ENCODE measurements at places on chromosomes 16 and 17.

GRCh38 chr16:60907645-60908044 lies 1128.6 kb downstream of the CDH8 start:
- DNase-seq = no peak

DNA sequence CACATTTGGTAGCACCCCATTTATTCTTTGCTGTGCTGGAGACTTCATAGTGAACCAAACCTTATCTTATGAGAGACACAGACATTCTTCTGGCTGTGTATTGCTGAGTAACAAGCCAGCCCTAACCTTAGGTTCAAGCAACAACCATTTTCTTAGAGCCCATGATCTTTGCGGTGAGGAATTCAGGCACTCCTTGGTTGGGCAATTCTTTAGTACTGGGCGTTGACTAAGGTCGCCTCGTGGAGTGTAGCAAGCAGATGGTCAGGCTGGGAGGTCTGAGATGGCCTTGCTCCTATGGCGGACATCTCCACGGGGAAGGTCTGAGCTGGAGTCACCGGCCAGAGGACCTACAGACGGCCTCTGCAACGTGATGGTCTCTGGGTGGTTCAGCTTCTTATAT lies 43.1 kb downstream of the ARSG start:
- DNase-seq = no peak

- DNase-seq = no peak
Measured at GRCh38 chr17:66337866-66338485, 35.6 kb downstream of the PRKCA start.

- no peak for DNase-seq
Measured at GRCh38 chr17:49748791-49749190, 15.1 kb downstream of the FAM117A start.

GRCh38 chr16:23156946-23157460 lies 7.8 kb upstream of the USP31 start:
- DNase-seq = no peak

DNA sequence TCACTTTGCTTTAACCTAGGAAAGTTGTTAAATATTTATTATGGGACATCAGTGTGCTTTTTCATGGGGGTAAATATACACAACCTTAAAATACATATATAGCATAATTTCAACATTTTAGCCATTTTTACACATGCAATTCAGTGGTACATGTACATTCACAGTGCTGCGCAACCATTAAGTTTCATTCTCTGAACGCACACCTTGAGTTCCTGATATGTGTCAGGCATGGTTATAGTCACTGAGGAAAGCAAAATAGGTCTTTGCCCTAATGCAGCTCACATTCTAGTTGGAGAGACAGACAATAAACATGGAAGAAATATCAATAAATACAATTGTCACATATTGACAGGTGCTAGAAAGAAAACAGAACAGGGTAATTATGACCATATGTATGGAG lies 12.8 kb upstream of the CNEP1R1 start:
- DNase-seq = no peak

DNA sequence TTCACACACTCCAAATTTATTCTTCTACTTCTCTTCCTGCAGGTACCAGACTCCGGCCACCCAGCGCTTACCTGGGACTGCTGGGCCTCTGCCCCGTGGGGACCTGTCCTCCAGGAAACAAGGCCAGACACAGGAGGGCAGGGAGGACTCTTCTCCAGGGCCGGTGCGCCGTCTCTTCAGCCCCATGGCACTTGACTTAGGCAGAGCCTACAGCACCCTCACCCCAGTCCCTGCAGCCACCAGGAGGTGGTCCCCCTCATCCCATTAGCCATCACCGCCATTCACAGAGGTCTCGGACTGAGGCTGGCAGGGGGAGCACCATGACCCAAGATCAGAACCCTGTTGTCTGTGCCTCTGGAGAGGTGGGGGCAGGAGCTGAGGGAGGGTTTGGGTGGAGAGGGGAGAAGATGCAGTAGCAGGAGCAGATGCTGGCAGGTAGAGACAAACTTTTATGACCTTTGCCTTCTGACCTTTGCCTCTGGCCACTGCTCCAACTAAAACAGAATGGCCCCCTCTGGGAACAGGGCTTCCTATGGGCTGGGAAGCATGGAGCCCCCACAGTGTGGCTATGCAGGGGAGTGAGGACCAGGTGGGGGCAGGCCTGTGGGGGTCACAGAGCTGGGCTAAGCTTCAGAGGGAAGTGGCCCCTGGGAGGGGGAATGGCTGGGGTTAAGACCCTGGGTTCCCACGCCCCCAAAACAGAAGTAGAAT lies 1.7 kb upstream of the GCGR start:
- no peak for DNase-seq

- DNase-seq = no peak
Measured at GRCh38 chr16:15533386-15533785, 99.0 kb downstream of the BMERB1 start.

- DNase-seq = no peak
Measured at GRCh38 chr17:55705847-55706246, 16.8 kb downstream of the TMEM100 start.

DNA sequence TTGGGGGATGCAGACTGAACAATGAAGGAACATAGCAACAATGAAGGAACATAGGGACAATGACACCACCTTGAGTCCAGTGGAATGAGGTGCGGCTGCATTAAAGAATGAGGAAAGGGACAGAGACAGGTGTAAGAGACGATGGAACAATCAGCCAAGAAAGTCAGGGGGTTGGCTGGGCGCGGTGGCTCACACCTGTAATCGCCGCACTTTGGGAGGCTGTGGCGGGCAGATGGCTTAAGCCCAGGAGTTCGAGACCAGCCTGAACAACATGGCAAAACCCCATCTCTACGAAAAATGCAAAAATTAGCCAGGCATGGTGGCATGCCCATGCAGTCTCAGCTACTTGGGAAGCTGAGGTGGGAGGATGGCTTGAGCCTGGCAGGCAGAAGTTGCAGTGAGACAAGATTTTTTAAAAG lies 13.6 kb upstream of the CBFB start:
- DNase-seq = no peak

DNA sequence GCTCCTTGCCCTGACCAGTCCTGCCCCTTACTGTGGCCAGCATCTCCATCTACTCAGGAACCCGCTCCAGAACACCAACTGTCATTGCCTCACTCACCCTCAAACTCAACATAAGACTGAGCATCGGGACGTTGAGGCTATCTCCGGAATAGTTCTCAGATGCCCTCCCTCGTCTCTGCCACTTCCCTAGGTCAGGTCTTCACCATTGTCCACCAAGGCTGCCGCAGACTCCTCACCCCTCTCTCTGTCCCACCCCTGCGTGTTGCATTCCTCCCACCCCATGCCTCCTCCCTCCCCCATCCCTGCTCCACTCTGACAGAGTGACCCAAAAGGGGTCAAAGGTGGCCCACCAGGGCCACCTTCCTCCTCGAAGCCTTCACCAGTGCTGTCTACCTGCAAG lies 37.2 kb downstream of the C17orf67 start:
- DNase-seq = no peak

GRCh38 chr17:4208238-4208637 lies 55.5 kb downstream of the ANKFY1 start:
- no peak for DNase-seq

GRCh38 chr17:57040571-57040970 lies 44.5 kb upstream of the AKAP1 start:
- DNase-seq = no peak

GRCh38 chr16:74667255-74667700 lies 601 bp upstream of the RFWD3 start:
- DNase-seq = peak; percentile 1

GRCh38 chr16:20829536-20829935 lies 23.2 kb downstream of the REXO5 start:
- DNase-seq = no peak

GRCh38 chr17:37148156-37148555 lies 199.4 kb downstream of the AATF start:
- no peak for DNase-seq

DNA sequence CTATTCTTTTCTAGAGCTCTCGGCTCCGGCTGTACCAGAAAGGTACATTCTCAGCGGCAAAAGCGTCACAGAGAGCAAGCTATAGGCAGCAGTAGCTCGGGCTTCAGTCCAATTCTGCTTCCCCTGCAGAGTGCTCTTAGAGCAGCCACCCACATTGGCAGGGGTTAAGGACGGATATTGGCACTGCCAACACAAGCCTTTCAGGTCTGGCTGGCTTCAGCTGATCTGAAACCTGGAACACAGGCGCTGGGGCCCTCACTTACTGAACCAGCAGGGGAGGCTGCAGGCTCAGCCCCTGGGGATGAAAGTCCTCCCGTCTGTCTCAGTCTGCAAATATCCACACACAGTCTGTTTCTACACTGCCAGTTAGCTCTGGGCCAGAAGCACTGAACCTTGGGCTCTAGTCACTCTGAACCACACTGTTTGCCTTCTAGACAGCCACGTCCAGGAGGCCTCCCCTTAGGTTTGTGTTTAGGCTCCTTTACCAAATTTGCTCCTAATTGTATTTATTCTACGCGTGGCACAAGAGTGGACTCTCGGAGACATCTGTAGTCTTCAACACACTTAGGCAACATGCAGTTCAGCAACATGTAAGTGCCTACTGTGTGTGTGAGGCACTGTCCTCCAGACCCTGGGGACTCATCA lies 40.1 kb downstream of the HIC1 start:
- no peak for DNase-seq

- no peak for DNase-seq
Measured at GRCh38 chr17:57550668-57551315, 194.3 kb downstream of the CCDC182 start.

DNA sequence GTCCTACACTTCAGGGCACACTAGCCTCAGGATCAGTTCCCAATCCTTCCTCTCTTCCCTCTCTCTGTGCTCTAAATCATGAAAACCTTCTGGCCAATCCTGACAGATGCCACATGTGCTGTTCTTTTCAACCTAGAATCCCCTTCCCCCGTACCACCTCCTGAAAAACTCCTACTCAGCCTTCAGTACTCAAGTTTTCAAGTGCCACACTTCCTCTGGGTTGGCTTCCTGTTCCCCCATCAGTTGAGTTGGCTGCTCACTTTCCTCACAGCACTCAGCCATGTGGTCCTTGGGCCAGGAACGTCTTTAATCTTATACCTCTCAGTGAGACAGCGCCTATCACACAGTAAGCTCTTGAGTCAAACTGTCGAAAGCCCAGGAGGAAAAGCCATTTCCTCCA lies 3.3 kb downstream of the ASPHD1 start:
- DNase-seq = no peak

- DNase-seq = no peak
Measured at GRCh38 chr16:78473031-78473699, 373.7 kb downstream of the WWOX start.

DNA sequence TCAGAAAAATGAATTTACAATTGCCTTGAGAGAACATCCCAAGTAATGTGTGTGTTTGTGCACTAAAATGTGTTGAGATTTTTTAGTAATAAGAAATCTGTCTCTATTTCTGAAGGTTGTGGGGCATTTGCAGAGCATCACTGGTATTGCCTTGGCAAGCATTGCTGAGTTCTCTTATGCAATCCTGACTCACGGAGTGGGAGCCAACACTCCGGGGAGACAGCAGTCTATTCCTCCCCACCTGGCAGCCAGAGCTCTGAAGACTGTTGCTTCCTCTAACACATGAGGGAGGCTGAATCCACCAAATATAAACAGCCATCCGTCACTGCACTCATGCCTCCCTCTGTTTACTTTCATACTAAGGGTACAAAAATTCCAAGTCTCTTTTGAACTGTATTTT lies 10.6 kb downstream of the CNTD1 start:
- DNase-seq = no peak

GRCh38 chr17:13626703-13627102 lies 25.0 kb upstream of the HS3ST3A1 start:
- DNase-seq = no peak

DNA sequence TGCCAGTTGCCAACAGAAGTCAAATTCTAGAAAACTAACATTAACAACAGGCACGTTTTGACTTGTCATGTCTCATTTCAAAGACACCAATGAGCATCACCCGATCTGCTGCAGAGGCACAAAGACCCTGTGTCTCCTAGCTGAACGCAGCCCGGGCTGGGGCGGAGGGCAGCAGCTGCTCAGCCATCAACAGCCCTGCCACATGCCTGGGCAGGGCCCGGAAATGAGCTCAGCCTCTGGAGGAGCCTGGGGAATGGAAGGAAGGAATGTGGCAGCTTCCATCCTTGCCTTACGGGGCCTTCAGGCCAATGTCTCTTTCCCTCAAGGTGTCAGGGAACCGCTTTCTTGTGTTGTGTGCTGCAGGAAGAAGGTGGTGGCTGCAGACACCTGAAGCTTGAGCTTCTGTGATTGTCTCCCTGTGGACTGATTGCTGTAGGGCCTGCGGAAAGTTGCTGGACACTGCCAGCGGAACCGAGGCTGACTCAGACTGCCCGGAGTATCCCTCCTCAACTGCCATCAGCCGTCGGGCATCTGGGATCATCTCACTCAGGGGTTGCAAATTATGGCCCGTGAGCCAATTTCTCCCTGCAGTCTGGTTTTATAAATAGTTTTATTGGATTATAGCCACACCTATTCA lies 7.3 kb downstream of the CDH13 start:
- no peak for DNase-seq

GRCh38 chr17:69947027-69947759 lies 127.8 kb upstream of the KCNJ16 start:
- no peak for DNase-seq

DNA sequence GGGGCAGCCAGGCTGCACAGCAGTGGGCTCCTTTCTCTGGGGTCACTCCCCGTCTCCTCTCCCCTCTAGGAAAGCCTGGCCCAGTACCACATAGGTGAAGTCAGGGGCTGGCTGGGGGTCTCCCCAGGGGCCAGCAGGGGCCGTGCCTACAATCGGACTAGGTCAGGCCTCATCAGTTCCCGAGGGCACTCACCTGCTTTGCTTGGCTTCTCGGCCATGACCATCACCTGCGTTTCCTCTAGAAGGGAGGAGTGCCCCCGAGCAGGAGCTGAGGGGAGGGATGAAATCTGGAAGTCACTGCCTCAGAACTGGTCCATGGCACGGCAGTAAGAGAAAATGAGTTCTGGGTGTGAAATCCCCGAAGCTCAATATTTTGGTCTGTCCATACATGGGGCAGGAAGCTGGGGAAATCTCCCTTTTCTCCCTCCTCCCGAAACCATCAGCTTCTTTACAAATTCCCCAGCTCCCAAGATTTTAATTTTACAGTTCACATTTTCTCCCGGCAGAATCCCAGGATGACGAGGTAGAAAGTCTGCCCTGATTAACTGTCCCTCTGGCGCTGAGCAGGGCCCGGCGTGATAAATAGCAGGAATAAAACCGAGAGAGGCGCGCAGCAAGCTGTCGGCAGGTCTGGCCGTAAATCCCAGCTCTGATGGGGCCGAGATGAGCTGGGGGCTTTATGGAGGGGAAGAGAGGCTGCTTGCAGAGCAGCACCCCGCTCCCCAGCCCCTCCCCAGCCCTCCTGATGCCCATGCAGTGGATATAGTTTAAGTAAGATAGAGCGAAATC lies 172.1 kb downstream of the RBFOX3 start:
- DNase-seq = no peak

DNA sequence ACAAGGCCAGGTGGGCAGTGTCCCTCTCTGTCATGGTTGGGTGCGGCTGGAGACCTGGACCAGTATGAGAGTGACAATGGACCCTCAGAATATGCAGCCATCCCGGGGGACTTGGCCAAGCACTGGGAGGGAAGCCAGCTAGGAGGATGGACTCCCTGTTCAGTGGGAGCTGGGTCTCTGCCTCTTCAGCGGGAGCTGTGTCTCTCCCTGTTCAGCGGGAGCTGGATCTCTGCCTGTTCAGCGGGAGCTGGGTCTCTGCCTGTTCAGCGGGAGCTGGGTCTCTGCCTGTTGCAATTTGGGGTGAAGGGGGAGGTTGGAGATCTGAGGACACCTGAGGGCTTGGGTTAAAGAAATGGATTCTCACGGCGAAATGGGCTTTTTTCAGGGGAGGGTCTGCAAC lies 3.8 kb upstream of the PRSS33 start:
- no peak for DNase-seq
